D721Med (cell line): ENCODE measurements at places on chromosomes 4 and X.

- no peak for DNase-seq
Observed at GRCh38 chr4:55939421-55939820, 9.3 kb upstream of the CEP135 start.

DNA sequence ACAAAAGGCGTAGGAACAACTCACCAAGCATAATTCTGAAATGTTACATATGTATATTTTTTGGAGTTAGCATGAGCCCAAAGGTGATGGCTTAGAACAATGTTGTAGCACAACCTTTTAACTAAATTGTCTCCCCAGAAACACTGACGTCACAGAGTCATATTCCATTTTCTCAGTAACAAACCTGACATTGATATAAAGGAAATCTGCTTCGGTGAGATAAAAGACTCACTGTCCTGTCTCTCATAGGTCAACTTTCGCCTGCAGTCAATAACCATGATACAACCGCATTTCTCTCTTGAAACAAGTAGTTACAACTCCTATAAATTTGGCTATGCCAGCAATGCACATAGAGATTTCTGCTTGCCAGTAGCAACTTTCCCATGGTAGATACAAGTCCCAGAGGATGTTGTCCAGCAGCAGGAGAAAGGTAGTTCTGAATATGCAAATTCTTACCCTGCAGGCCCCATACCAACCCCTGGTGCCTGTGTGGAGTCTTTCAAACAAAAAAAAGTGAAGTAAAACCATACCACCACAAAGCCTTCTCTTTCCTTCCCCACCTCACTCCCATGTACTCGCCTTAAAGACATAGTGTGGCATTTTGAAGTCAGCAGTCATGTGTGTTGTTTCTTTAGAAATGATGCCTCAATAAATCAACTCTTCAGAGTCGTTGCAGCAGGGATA is 47.9 kb downstream of the MTM1 start:
- no peak for DNase-seq

GRCh38 chr4:14835708-14836425 is 166.4 kb upstream of the CPEB2 start:
- no peak for DNase-seq

DNA sequence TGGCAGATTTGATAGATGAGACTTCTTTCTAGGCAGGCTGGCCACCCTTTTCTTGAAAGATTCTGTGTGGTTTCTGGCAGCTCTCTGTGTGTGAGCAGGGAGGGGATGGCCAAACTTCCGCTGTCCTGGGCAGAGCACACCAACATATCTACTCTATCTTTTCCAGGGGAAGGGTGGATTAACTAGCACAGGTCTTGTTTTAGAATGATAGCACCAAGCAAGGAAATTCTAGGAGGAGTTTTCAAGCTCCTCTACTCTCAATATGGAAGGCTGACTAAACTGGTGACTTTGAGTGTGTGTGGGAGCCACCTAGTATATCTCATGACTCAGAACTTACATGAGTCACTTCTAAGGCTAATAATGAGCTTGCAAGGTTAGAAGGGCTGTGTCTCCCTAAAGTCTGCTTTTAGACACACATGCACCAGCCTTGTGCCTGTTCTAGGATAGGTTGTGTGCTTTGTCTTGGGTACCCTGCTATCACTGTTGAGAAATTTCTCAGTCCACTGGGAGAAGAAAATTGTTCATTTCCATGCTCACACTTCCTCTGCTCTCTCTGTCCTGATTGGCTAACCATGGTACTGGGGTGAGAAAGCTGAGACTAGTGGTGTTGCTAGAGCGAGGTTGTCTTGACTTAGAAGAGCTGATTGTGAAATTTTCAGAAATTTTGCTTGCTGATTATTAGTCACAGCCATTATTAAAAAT is 72.9 kb downstream of the YIPF6 start:
- no peak for DNase-seq

GRCh38 chr4:146645921-146646320 is 7.2 kb downstream of the POU4F2 start:
- DNase-seq, result no peak

- no peak for DNase-seq
Observed at GRCh38 chr4:113874480-113874879, 105.0 kb downstream of the ARSJ start.

DNA sequence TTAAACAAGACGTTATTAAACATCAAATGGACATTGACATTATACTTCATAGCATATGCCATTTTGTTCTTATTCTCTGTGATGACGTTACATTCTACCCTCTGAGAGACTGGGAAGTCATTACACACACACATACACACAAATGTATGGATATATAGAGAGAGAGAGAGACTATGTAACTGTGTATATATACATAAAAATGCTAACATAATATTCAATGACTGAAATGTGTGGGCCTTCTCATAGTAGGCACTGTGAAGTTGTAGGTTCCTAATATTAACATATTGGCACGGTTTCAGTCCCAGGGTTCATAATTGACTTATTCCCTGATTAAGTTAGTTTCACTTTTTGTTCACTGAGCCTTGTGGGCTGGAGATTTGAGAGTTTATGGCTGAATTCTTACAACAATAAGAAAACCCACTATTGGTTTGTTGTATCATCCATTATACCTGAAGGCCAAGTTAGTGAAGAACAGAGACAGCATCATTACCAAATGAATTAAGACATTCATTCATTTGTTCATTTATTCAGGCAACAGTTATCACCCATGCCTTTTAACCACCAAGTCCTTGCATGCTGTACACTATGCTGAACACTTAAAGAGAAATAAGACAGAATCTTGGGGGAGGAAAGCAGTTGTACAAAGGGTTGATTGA is 68.5 kb downstream of the GAB1 start:
- DNase-seq, result no peak

GRCh38 chr4:68606240-68606639 is 30.1 kb upstream of the UGT2B17 start:
- no peak for DNase-seq

GRCh38 chr4:173267711-173268110 is 66.4 kb downstream of the HMGB2 start:
- no peak for DNase-seq

GRCh38 chr4:74282926-74283325 is 25.3 kb upstream of the EPGN start:
- DNase-seq, result no peak

DNA sequence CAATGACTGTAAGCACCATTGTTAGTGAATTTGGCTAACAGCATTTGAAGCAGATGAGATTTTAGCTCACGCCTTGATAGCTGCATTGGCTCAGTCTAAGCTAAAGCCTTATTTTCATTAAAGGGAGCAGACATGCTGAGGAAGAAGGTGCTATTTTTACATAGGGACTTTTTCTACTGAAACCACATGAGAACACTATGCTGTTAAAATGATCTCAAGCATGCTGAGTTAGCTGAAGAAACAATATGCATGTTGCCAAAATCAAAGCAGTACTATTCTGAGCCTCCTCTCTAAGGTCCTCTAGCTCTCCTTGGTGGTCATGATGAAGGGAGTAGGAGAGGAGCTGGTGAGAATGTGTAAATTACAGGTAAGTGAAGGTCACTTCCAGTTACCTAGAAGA is 134.4 kb upstream of the JADE1 start:
- DNase-seq, result no peak

GRCh38 chr4:112252234-112252633 is 20.6 kb downstream of the AP1AR start:
- DNase-seq, result no peak

DNA sequence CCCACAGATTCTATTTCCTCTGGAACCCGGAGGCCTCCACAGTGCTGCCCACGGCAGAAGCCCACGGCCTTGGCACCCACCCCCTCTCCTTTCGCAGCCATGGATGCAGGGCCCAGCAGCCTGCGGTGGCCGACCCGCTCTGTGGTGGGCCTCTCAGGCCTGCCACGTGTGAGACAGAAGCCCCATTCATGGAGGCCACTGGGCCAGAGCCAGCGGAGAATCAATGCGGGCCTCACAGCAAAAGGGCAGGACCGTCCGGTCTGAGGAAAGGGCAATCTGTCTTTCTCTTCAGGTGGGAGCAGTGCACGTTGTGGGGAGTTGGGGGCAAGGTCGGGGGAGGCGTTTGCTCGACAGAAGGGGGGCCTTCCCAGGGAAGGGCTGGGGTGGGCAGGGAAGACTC is 8.4 kb upstream of the HAUS7 start:
- DNase-seq, result no peak

- DNase-seq, result no peak
Observed at GRCh38 chrX:7926914-7927258, 327 bp downstream of the PNPLA4 start.

DNA sequence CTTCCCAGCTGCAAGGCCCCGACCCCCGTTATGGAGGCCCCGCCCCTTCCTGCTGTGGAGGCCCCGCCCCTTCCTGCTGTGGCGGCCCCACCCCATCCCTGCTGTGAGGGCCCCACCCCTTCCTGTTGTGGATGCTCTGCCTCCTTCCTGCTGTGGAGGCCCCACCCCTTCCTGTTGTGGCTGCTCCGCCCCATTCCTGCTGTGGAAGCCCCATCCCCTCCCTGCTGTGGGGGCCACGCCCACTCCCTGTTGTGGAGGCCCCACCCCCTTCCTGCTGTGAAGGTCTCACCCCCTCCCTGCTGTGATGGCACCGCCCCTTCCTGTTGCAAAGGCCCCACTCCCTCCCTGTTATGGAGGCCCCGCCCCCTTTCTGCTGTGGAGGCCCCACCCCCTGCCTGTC is 104.9 kb upstream of the PSAPL1 start:
- no peak for DNase-seq

GRCh38 chr4:52081216-52081615 is 30.1 kb downstream of the SPATA18 start:
- no peak for DNase-seq

DNA sequence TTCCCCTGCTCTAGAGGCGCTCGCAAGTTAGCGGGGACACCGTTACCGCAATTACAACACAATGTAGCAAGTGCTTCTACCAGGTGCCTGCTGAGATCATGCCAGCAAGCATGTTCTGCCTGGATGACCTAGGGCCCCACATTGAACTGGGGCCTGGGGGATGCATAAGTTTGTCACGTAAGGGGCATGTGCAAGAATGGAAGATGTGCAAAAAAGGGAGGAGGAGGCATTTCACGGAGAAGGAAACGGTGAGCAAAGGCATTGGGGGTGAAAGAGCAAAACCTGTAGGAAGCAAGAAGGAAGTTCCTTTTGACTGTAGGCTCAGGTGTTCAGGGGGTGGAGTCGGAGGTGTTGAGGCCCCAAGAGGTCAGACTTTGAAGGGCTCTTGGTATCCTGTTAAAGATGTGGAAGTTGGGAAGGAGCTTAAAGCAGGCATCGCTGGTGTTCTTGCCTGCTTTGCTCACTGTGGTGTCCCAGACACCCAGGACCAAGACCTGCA is 602 bp upstream of the SCARB2 start:
- no peak for DNase-seq

GRCh38 chrX:96094616-96095015 is 590.0 kb upstream of the DIAPH2 start:
- no peak for DNase-seq

GRCh38 chr4:155618183-155618838 is 48.3 kb upstream of the GUCY1A1 start:
- no peak for DNase-seq

- no peak for DNase-seq
Observed at GRCh38 chrX:52870046-52870445, 2.2 kb upstream of the XAGE3 start.

DNA sequence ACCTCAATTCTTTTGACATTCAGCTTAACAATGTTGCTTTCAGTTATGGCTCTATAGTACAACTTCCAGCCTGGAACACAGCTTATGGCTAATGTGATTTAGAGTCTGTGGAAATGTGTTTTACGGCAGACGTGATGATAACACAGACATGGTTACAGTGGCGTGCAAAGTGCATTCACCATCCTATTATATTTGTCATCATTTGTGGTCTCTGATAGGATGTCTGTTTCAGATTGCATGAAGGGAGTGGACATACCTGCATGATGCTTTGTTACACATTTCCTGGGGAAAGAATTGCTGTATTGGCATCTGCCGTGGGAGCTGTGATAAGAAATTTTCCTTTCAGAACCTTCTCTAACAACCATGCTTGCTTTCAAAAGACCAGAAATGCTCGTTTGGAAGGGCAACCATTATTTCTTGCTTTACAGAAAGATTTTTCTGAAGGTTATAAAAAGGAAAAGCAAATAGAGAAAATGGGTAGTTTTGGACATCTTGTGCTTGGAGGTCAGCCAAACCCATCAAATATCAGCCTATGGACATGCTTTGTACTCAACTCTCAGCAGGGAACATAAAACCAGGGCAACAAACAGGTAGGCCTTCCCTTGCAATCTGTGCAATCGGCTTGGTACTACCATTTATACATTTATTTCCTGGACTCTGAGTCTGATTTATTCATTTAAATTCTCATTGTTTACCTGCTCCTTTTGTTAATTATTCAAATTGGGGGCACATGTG is 273.9 kb downstream of the TLL1 start:
- no peak for DNase-seq

- no peak for DNase-seq
Observed at GRCh38 chrX:15173411-15173810, 96.5 kb downstream of the ASB9 start.

DNA sequence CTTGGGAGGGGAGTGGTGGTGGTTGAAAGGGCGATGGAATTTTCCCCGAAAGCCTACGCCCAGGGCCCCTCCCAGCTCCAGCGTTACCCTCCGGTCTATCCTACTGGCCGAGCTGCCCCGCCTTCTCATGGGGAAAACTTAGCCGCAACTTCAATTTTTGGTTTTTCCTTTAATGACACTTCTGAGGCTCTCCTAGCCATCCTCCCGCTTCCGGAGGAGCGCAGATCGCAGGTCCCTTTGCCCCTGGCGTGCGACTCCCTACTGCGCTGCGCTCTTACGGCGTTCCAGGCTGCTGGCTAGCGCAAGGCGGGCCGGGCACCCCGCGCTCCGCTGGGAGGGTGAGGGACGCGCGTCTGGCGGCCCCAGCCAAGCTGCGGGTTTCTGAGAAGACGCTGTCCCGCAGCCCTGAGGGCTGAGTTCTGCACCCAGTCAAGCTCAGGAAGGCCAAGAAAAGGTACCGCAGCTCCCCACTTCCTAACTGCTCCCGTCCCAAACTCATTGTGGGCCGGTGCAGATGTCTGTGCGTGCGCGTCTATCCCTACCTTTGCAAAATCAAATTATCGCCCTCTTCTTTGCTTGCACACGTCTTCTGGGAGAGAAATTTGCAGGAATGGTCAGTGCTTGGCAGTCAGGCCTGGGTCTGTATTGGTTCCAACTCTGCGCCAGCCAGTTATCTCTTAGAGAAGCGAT is 533 bp downstream of the IL15 start:
- peak; percentile 31 for DNase-seq

GRCh38 chrX:133607419-133608348 is 192.4 kb upstream of the GPC4 start:
- no peak for DNase-seq

DNA sequence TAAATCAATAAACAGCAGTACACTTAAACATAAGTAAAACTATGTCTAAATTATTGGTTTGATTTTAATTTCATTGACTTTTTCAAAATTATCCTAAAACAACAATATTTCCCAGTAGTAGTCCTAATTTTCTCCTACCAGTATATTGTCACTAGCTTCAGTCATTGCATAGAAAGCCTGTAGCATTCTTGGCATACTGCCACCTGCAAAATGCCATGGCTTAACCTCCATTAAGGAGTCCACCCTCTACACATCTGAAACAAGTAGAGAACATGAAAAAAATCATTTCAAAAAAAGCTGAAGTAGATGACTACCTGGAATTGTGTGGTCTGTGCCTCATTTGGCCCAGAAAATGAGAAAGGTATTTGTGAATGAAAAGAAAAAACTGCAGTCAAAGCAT is 348.5 kb downstream of the INPP4B start:
- DNase-seq, result no peak
